SJSA1 (cell line): ENCODE measurements at places on chromosomes 12 and 14. TPM values are rescaled to one million over a fixed set of nuclear protein-coding genes. Genes with fewer than 3 reads are reported as not detected.

The PTGER2 gene
- 2.5 and 2.9 TPM in 2 replicates for total RNA-seq

DNA sequence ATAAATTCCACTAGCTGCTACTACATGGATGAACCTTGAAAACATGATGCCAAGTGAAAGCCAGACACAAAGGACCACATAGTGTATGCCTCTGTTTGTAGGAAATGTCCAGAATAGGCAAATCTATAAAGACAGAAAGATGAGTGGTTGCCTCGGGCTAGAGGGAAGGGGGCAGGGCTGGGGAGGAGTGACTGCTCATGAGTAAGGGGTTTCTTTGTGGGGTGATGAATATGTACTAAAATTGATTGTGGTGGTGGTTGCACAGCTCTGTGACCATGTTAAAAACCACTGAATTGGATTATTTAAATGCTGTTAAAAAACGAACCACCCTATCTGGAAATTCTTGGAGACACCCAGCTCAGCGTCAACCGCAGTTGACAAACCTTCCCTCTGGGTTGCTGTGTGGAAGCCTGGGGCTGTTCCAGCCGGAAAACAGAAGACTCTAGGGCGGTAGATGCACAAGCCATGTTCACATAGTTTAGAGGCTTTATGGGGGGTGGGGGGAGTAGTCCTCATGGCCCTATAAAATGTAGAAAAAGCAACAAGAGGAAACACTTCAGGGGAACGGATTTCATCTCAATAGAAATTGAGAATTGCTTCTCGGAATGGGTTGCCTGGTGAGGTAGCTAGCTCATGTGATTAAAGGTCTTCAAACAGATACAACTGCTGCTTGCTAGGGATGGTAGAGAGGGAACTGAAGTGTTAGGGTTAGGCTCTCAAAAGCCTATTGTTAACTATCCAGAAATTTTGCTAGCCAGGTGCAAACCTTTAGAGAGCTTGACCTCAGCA lies 29.4 kb downstream of the RIN3 start:
- H3K27ac ChIP-seq, result no peak overlapping the region
- no peak overlapping the region for H3K4me3 ChIP-seq
- H3K4me1 ChIP-seq, result peaks cover 24% of the 10 kb centered on the region
- no peaks in the 10 kb centered on the region for H3K27me3 ChIP-seq

DNA sequence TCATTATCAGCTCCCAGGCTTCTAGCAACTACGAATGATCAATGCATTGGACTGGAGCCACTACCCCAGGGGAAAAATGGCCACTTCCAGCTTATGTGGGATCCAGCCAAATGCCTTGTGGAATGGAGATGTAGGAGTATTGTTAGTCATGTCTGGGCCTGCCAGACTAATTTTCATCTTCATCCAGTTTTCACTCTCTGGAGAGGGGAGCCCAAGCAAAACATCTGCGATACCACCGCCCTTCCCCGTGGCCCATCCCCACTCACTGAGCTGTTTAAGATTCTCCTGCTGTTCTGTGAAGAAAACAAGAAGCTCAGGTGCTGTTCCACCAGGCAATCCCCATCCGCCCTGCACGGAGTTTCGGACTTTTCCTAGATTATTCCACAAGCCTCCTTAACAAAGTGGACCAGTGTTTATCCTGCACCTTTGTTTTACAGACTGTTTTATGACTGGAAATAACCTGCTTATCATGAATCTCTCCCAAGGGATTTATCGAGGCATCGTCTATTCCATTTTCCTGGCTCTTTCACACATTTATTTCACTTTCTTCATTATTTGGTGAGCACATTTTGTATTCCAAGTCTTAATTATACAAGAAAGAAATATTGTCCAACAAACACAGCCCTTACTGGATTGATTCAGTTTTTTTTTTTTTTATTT lies 35.5 kb upstream of the MAX start:
- H3K27ac ChIP-seq, result no peak overlapping the region
- H3K4me1 ChIP-seq, result no peaks in the 10 kb centered on the region
- no peaks in the 10 kb centered on the region for H3K27me3 ChIP-seq
- no peak for DNase-seq

GRCh38 chr12:19428246-19428645 lies 11.0 kb upstream of the AEBP2 start:
- H3K36me3 ChIP-seq, result no peaks in the 10 kb centered on the region
- no peaks in the 10 kb centered on the region for H3K4me1 ChIP-seq
- DNase-seq, result no peak
- no peak overlapping the region for H3K27ac ChIP-seq
- no peaks in the 10 kb centered on the region for H3K27me3 ChIP-seq

DNA sequence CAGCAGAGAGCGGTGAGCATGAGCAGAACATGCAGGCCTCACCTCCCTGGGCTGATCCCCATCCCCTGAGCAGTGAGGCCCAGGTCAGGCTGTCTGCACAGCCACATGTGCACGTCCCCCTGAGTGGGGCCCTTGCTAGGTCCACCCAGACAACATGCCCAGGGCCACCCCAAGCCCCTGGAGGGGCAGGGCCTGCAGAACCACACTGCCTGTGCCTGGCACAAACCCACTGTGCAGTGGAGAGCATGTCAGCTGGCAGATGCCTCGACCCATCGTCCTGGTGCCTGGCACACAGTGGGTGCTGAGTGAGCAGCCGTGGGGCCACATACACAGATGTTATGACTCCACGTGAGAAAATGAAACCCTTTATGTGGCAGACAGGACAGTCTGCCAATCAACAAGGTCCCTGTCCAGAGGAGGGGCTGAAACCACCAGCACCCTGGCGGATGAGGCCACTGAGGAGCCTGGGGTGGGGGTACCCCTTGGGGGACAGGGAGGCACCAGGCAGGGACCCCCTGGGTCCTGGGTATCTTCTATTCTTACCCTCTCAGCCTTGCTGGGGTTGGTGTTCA lies 8.3 kb downstream of the ANHX start:
- no peak overlapping the region for H3K27ac ChIP-seq
- no peak for DNase-seq
- H3K36me3 ChIP-seq, result no peaks in the 10 kb centered on the region
- no peaks in the 10 kb centered on the region for H3K27me3 ChIP-seq
- no peaks in the 10 kb centered on the region for H3K4me1 ChIP-seq

- no peak for DNase-seq
- H3K27ac ChIP-seq, result peak overlapping the region; percentile 74; the same call in 1 of the 2 replicates
- peaks cover 4% of the 10 kb centered on the region; the same call in 1 of the 2 replicates for H3K36me3 ChIP-seq
- no peaks in the 10 kb centered on the region for H3K27me3 ChIP-seq
These were observed 87.8 kb downstream of the BBS10 start for GRCh38 chr12:76260390-76260748.

GRCh38 chr12:67202011-67202677 lies 67.0 kb upstream of the CAND1 start:
- DNase-seq, result no peak
- no peak overlapping the region for H3K4me3 ChIP-seq
- no peak overlapping the region for H3K27ac ChIP-seq

DNA sequence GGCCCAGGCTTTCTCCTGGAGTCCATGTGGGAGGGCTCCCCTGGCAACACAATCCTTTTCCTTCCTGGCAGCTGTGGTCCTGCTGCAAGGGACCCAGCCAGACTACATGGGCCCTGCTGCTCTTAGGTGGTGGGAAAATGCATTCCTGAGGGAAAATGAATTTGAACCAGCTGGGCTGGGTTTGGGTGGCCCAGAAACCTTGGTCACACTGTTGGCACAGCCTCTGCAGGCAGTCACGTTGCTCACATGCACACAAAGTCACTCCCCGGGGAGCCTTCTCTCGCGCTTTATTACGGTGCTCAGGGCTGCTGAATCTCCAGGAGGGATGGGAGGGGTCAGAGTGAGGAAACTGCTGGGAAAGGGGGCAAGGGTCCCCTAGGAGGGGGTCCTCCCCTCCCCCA lies 17.2 kb downstream of the PLEKHG3 start:
- peak overlapping the region; percentile 98 for H3K27ac ChIP-seq
- H3K4me3 ChIP-seq, result 0 out of 2 replicates have a peak overlapping the region, but pooled peaks have one; percentile 8
- H3K4me1 ChIP-seq, result peaks cover 100% of the 10 kb centered on the region
- H3K27me3 ChIP-seq, result no peaks in the 10 kb centered on the region
- peak; percentile 91 for DNase-seq

- no peak overlapping the region for H3K4me3 ChIP-seq
- no peak overlapping the region for H3K27ac ChIP-seq
- H3K4me1 ChIP-seq, result peaks cover 43% of the 10 kb centered on the region
These were observed 32.8 kb downstream of the SH2B3 start for GRCh38 chr12:111438481-111438880.
